ENCODE measurements at places on chromosomes 12 and 14. TPM values are rescaled to one million over a fixed set of nuclear protein-coding genes. Genes with fewer than 3 reads are reported as not detected.

DNA sequence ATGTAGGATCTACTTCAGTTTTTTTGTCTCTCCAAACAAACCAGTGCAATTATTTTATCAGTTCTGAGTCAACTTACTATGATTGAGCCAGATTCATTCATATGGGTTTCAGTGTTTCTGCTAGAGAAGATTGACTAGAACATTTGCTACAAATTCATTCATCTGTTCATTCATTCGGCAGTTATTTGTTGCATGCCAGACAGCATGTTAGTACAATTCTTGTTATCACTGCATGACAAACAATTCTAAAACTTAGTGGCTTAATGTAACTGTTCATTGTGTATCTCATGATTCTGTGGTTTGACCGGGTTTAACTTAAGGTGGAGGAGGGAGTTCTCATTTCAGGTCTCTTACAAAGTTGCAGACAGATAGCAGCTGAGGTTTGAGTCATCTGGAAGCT is 52.3 kb downstream of the POLR3B start:
- DNase-seq = no peak

DNA sequence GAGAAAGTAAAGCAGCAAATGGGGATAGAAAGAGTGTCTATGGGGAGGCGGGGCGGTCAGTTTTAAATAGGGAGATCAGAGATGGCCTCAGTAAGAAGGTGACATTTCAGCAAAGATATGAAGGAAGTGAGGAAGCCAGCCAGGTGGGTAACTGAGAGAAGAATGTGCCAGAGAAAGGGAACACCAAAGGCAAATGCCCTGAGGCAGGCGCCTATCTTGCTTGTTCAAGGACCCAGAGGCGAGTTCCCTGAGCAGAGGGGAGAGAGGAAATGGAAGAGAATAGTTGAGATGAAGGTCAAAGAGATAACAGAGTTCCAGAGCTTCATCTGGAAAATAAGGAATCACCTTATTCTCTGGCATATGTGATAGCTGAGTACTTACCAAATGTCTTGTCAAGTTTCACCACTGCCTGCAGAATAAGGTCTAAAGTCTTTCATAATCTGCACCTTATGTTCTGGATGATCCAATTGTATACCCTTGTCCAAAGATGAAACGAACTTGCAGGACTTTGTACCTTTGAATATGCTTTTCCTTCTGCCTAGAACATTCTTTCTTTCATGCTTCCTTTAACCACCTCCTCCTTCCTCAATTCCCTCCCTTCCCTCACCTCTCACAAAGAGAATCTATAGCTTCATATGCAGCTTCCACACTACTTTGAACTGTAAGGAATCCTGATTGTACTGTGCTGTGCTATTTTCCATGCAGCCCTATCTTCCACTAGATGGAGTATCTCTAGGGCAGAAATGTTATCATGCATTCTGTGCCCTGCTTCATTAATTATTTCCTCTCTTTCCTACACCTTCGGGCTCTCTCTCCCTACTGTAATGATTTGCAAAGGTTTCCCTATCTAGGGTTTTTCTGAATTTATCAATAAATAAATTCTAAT is 38.5 kb downstream of the GNPTAB start:
- DNase-seq = no peak

GRCh38 chr12:102735104-102735503 is 181.9 kb downstream of the PAH start:
- no peak for DNase-seq

CLEC7A gene
- 2.8 TPM for total RNA-seq

GRCh38 chr12:5318874-5319273 is 113.0 kb upstream of the NTF3 start:
- DNase-seq = no peak

- DNase-seq = no peak
These were observed 28.4 kb upstream of the SFSWAP start for GRCh38 chr12:131682510-131682895.

DNA sequence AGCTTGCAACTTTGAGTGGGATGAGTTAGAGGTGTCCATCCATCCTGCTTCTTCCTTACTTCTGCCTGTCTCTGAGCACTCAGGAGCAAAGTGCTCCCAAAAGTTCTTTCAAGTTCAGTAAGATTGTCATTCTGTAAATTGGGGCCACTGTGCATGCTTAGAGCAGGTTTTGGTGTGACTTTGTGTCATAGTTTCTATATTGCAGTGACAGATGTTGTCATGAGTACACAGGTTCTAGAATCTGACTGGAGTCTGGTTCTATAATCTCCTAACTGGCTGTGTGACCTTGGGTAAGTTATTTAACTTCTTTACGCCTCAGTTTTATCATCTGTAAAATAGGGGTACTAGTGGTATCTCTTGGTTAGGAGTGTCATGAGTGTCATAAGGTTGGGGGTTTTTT is 202.7 kb upstream of the BCL2L14 start:
- no peak for DNase-seq

DNA sequence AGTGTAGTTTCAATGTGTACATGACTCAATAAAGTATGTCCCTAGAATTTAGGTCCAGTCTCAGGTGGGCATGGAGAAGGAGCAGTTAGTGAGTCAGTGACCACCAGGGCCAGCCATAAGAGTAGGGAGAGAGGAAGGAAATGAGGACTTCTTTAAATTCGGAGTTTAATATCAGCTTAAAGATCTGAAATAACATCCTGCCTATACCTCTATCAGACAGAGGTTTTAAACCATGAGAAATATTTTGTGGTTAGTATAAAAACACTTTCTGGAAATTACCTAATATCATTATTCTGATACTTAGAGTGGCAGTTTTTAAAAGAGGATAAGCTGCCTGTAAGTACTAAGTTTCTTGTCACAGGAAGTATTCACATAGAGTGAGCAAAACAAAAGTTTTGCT is 61.7 kb upstream of the ST8SIA1 start:
- DNase-seq = no peak

CLEC1B gene
- total RNA-seq = not detected

ZNF385A gene
- 28.1 TPM for total RNA-seq

GRCh38 chr14:68328509-68328908 is 464.4 kb downstream of the ZFP36L1 start:
- no peak for DNase-seq

- no peak for DNase-seq
These were observed 49.0 kb upstream of the ISM2 start for GRCh38 chr14:77547512-77548180.

- no peak for DNase-seq
These were observed 69.8 kb upstream of the RIN3 start for GRCh38 chr14:92443741-92444140.

GRCh38 chr14:78479127-78479780 is 309.1 kb downstream of the NRXN3 start:
- no peak for DNase-seq

KLRD1 gene
- 2.8 TPM for total RNA-seq

SERPINA1 gene
- total RNA-seq = 1,757 TPM

DNA sequence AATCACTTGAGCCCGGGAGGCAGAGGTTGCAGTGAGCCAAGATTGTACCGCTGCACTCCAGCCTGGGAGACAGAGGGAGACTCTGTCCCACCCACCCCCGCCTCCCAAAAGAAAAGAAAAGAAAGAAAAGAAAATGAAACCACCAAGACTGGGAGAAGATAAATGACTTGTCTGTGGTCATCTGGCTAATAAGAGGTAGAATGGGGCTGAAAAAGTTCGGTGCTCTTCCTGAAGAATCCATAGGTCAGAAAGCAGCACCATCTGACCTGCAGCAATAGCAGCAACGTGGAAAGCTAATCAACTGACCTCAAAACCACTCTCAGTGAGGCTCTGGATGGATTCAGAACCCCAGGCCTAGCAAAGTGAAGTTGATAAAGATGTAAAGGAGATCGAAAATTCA is 25.2 kb downstream of the SSH1 start:
- DNase-seq = no peak
